Hematopoietic multipotent progenitor cell treated with erythropoietin and hydrocortisone succinate and interleukin-3 and kit ligand, for 6 days (in vitro differentiated cells): ENCODE measurements at places on chromosomes 12 and 14.

GRCh38 chr12:64600164-64600561, 10.1 kb upstream of the RASSF3 start:
- no peak for DNase-seq

GRCh38 chr12:19909418-19909817, 458.9 kb upstream of the PDE3A start:
- peak; percentile 12 for DNase-seq

GRCh38 chr12:14664434-14665023, 31.9 kb downstream of the GUCY2C start:
- DNase-seq, result peak; percentile 80

DNA sequence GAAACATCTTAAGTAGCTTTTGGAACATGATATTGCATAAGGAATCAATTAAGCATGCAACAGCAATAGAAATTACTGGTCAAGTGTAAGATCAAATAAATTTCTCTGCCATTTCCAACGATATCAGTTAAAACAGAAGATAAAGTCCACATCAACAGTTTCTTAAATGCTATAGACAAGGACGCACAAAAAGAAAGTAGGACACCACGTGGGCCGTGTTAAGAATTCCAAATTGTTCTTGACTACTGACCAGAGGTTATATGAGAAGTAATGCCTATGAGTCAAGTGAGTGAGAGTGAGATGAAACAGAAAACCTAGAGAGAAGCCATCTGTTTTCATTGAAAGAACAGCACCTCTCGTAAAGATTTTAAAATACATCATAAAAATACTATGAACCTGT, 318.2 kb downstream of the TMEM117 start:
- DNase-seq, result no peak

DNA sequence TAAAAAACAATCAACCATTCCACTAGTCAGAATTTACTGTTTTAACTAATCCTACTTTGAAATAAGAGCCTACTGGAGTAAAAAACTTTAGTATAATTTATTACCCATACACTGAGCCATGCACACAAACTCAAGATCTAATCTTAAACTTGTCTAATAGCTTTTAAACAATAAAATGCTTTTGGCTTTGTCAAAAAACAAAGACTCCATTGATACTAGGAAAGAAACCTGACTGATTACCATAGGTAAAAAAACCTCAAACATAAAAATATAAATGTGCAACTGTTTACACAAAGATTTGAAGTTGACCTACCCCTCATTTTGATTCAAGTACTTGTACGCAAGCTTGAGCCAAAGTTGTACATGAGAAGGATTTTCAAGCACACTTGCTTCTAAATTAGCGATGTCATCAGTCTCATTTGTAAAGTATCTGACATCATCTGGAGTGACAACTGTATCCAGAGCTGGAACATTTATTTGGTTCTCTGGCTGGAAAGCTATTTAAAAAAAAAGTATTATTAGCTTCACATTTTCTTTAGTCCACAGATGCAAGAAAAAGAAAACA, 36.1 kb downstream of the ZFC3H1 start:
- DNase-seq, result no peak

- no peak for DNase-seq
Observed at GRCh38 chr12:72338437-72338836, 66.3 kb downstream of the TRHDE start.

DNA sequence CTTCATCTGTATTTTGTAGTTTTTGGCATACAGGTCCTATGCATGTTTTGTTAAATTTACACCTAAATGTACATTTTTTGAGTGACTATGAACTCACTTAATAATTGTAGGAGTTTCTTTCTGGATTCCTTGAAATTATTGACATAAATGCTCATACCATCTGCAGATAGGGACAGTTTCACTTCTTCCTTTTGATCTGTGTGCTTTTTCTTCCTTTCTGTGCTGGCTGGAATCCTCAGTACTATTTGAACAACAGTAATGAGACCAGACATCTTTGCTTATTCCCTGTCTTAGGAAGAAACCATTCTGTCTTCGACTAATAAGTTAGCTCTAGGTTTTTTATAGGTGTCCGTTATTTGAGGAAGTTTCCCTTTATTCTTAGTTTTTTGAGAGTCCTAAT, 110.3 kb downstream of the ADGRD1 start:
- DNase-seq, result no peak

GRCh38 chr14:104746934-104747481, 5.9 kb upstream of the SIVA1 start:
- DNase-seq, result no peak

- DNase-seq, result no peak
Observed at GRCh38 chr14:101480747-101481530, 80.4 kb upstream of the DIO3 start.

- no peak for DNase-seq
Observed at GRCh38 chr14:77549451-77549850, 50.8 kb upstream of the ISM2 start.

DNA sequence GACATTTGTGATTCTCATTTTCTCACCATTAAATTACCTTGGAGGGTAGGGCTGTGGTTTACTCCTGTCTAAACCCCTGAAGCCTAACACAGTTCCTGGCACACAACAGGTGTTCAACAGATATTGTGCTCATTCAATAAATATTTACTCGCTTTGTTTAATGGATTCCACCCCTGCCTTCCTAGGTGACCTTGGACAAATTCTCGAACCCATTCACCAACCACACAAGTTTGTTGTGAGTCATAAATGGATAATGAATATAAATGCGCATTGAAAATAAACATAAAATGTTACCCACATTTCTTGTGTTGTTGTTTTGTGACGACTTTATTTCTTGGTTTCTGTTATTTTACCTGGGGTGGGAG, 362 bp upstream of the TSFM start:
- DNase-seq, result no peak

DNA sequence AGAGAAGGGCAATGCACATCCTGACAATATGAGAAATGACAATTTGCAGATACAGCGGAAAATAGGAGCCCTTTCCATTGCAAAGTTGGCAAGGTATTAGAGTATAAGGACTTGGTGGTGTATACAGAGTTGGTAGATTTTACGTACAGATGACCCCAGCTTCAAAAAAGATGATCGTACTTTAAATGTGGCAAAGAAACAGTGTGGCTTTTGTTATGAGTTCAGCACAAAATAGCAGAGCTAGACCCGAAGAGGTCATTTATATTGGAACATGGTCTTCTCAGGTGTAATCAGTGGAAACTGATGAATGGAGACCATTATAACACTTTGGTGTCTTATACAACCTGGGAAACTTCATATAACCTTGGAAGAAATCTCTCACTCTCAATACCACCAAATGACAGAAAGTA, 2.3 kb downstream of the CLEC2B start:
- peak; percentile 49 for DNase-seq

GRCh38 chr12:47560415-47560814, 145.4 kb downstream of the RPAP3 start:
- peak; percentile 11 for DNase-seq

DNA sequence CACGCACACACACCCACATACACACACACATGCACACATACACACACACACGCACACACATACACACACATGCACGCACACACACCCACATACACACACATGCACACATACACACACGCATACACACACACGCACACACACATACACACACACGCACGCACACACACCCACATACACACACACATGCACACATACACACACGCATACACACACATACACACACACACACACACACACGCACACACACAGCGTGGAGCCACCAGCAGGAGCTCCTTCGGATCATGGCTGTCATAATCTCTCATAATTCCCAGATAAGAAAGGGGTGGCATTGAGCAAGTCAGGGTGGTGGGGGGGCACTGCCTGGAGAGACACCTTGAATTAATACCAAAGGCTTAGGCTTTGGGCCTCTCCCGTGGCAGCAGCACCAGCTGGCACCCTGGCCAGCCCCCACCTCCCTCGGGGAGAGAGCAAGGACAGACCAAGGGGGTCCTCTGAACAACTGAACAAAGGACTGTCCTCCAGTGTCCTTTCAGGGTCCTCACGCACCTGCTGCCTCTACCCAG, 21.9 kb downstream of the ANO2 start:
- no peak for DNase-seq

GRCh38 chr12:63410197-63410596, 258.1 kb downstream of the DPY19L2 start:
- peak; percentile 36 for DNase-seq

- DNase-seq, result peak; percentile 88
Observed at GRCh38 chr12:51323966-51324895, at the start of gene BIN2. TSS of gene BIN2 (minus strand) at chr12:51324174. CDS start at chr12:51324102, 72 bp downstream.

DNA sequence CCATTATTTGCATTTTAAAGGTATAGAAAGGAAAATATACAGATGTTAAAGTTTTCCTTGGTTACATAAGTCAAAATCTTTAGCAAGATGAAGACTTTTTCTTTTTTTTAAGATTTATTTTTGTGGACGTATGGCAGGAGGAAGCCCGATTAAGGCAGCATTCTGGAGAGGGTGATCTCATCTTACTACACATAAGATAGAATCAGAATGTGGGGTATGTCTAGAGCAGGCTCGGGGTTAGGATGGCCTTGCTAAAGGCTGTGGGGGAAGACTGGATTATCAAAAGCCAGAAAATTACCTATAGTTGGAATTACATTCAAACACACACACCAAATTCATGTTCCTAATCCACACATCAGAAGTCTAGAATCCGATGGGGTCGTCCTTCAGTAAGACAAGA, 79.6 kb upstream of the OTOGL start:
- DNase-seq, result no peak

- no peak for DNase-seq
Observed at GRCh38 chr14:56115976-56116893, 2.0 kb upstream of the PELI2 start.

- no peak for DNase-seq
Observed at GRCh38 chr14:22622255-22622654, 21.9 kb downstream of the OR6J1 start.

- DNase-seq, result no peak
Observed at GRCh38 chr12:4817880-4818279, 91.8 kb upstream of the KCNA1 start.

DNA sequence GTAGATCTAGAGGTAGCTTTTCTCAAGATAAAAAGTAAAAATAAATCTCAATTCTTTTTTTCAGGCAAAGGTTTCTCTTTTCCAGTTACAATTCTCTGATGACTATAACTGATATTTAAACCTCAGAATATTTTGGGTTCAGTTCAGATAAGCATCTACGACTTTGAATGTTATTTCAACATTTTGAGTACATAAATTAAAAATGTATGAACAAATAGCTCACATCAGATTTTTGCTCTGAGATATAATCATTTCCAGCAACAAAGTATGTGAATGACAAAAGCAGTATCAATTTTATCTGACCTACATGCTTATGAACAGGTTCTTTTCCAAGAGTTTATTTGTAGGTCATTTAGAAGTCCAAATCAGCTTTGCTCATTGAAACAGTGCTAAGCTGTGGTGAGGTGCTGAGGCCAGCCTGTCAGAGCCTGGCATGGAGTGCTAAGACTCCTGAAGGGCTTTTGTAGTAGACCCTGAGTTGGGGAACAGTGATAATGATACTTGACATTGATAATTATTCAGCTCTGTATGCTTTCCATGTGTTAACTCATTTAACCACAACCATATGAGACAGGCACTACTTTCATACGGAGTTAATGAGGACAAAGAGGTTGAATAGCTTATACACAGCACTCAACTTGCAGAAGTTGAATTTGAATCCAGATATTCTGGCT, 205.0 kb upstream of the DCN start:
- peak; percentile 3 for DNase-seq

GRCh38 chr12:96436366-96437170, 36.3 kb upstream of the CDK17 start:
- no peak for DNase-seq

DNA sequence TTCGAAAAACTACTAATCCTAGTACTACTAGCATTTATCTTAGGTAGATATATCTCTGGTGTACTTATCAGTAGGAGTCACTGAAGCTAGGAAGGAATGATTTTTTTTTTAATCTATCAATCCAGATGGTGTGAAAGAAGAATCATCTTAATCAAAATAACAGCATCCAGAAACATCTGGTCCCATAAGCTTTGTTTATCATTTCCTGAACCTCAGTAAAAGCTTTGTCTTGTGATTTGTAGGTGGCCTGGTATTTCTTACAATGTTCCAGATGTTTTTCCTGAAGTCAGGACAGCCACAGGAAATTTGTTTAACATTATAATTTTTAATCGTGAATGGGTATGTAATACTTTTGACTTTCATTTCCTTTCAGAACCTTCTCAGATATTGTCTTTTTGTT, 28.0 kb upstream of the LUM start:
- DNase-seq, result no peak

GRCh38 chr12:66197495-66197921, 8.5 kb downstream of the IRAK3 start:
- DNase-seq, result no peak

GRCh38 chr12:5165296-5165970, 121.8 kb downstream of the KCNA5 start:
- DNase-seq, result no peak

DNA sequence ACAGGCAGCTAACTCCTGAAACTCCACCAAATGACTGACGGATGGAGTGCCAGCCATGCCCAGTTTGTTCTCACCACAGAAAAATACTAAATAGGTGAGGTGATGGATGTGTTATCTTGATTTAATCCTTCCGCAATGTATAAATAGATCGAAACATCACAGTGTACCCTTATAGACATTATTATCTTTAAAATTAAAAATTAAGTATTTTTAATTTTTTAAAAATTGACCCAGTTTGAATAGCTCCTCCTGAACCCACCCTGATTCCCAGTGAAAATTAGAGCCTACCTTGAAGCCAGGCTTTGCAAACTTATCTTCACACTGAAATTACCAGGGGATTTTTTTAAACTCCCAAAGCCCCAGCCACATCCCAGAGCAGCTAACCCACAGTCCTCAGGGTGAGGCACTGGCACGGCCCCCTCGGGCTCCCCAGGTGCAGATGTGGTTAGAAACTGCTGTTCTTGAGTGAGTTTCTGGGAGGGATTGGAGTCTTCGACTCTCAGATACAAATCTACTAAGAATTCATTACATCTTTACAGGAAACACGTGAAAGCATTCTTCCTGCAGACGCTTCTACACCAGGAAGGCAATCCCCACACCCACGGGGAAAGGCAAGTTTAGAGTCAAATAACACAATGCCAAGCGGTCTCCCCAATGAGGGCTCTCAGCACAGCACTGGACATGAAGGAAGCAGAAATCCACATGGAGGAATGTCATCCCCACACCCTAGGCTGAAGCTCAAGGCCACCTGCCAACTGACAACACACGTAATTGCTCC, 126.4 kb downstream of the RIMBP2 start:
- DNase-seq, result no peak

DNA sequence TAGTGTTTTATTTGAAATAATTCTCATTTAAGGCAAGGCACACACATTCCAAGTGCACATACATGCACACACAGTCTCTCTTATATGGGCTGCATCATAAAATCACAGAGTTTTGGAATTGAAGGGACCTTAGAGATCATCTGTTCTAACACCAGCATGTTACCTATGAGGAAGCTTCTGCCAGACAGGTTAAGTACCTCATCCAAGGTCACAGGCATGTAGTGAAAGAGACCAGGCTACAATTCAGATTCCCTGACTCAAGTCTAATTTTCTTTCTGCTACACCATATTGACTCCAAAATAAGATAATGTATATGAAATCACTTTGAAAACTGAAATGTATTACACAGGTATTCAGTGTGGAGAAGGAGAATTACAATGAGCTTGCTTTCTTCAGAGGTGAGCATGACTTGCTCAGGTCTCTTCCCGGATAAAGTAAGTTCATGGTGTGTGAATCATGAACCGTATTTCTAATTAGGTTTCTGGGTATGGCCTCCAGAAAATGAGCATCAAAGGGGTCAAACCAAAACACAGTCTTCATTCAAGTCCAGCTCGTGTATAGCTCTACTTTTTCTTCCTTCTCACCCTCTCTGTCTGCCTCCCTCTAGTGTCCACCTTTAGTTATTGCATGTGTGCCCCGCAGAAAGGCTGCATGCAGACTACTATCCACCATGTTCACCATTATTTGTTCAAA, 411.9 kb downstream of the FUT8 start:
- DNase-seq, result peak; percentile 84

GRCh38 chr12:100995771-100996170, 201.2 kb downstream of the ANO4 start:
- no peak for DNase-seq
